ENCODE measurements at places on chromosomes 7 and 10.

GRCh38 chr10:1569208-1569607 is 168.1 kb downstream of the ADARB2 start:
- H3K4me1 ChIP-seq: no peaks in the 10 kb centered on the region
- H3K27me3 ChIP-seq: no peaks in the 10 kb centered on the region
- no peak overlapping the region for H3K27ac ChIP-seq
- no peak overlapping the region for H3K4me3 ChIP-seq

- peaks cover 24% of the 10 kb centered on the region for H3K4me1 ChIP-seq
- no peaks in the 10 kb centered on the region for H3K27me3 ChIP-seq
- H3K27ac ChIP-seq: no peak overlapping the region
- no peak for DNase-seq
- no peak overlapping the region for H3K4me3 ChIP-seq
- H3K36me3 ChIP-seq: no peaks in the 10 kb centered on the region
Observed at GRCh38 chr10:124921261-124921660, 20.7 kb upstream of the ZRANB1 start.

GRCh38 chr10:12635127-12635541 is 285.8 kb downstream of the CAMK1D start:
- H3K4me3 ChIP-seq: peak overlapping the region; percentile 45
- H3K27me3 ChIP-seq: no peaks in the 10 kb centered on the region
- peak; percentile 25 for DNase-seq
- H3K36me3 ChIP-seq: no peaks in the 10 kb centered on the region

DNA sequence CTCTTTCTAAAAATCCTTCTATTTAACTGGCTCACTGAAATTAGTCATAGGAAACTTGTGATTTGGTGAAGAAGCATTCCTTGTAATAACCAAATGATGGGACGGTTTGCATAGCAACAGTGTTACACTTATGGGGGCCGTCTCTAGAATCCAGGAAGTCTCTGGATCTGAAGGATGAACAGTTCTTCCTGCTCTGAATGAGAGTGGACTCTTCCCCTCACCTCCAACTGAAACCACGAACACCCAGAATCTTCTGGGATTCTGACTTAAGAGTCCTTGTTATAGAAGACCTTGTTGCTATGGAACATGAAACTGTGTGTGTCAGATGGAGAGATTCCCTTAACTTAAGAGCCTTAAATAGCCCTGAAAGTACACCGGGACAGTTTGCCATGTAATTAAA is 23.2 kb downstream of the NOLC1 start:
- no peak for DNase-seq
- H3K27ac ChIP-seq: no peak overlapping the region
- H3K27me3 ChIP-seq: peaks cover 8% of the 10 kb centered on the region
- H3K4me1 ChIP-seq: no peaks in the 10 kb centered on the region

DNA sequence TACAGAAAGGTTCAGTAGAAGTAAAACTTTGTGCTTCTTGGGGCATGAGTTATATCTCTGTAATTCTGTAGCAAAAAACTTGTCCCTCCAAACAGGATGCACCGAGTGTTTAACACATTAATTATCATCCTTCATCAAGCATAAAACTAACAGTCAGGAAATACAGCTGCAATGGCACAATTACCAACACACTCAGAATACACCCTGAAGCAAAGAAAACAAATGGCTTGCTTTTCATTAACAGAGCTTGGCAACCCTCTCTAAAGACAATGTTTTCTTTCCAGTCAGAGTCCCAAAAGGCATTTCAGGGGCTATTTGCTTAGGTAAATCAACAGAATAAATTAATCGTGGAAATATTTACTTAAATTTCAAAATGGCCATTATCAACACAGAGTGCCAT is 107.7 kb downstream of the ICA1 start:
- H3K36me3 ChIP-seq: peaks cover 22% of the 10 kb centered on the region
- H3K4me1 ChIP-seq: peaks cover 12% of the 10 kb centered on the region
- DNase-seq: no peak
- peaks cover 3% of the 10 kb centered on the region for H3K27me3 ChIP-seq
- H3K27ac ChIP-seq: no peak overlapping the region

- no peaks in the 10 kb centered on the region for H3K4me1 ChIP-seq
- no peaks in the 10 kb centered on the region for H3K27me3 ChIP-seq
- H3K36me3 ChIP-seq: no peaks in the 10 kb centered on the region
- no peak overlapping the region for H3K27ac ChIP-seq
- DNase-seq: no peak
Observed at GRCh38 chr10:116464257-116464656, 36.6 kb downstream of the PNLIPRP3 start.

DNA sequence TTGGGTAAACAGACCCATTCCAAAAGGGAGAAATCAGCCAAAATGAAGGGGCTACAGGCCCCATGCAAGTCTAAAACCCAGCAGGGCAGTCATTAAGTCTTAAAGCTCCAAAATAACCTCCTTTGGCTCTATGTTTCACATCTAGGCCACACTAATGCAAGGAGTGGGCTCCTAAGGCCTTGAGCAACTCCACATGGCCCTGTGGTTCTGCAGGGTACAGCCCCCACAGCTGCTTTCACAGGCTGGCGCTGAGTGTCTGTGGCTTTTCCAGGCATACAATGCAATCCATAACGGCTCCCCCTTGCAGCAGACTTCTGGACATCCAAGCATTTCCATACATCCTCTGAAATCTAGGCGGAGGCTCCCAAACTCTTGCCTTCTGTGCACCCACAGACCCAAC is 9.0 kb downstream of the TMEM243 start:
- no peak overlapping the region for H3K27ac ChIP-seq
- H3K4me3 ChIP-seq: no peak overlapping the region
- H3K4me1 ChIP-seq: peaks cover 47% of the 10 kb centered on the region
- DNase-seq: no peak
- peaks cover 63% of the 10 kb centered on the region for H3K36me3 ChIP-seq

DNA sequence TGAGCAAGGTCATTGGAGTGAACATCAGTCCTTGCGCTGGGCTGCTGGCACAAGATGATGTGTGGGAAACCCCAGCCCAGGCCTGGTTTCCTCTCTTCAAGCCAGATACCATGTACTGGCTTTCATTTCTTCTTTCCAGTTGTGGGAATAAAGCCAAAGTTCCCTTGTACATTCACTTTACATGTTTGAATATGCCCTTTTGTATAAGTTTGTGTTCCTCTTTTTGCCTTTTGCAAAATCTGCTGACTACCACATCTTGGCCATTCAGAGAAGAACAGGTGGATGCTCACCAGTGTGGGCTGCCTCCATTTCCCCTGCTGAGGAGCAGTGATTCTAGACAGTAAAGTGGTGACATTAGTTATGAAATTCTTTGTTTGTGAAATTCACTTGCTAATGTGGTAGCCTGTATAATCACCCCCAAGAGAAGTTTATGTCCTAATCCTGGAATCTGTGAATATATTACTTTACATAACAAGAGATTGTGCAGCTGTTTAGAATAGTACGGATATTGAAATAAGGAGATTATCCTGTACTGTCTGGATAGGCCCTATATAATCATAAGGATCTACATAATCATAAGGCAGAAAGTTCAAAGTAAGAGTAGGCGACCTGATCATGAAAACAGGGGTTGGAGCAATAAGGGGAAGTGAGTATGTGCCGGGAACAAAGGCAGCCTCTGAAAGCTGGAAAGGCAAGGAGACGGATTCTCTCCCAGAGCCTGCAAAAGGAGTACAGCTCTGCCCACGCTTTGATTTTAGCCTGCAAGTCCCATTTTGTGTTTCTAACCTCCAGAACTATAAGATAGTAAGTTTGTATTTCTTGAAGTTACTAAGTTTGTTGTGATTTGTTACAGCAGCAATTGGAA is 18.8 kb upstream of the AOAH start:
- H3K4me1 ChIP-seq: peaks cover 20% of the 10 kb centered on the region
- no peaks in the 10 kb centered on the region for H3K27me3 ChIP-seq
- no peak overlapping the region for H3K4me3 ChIP-seq

DNA sequence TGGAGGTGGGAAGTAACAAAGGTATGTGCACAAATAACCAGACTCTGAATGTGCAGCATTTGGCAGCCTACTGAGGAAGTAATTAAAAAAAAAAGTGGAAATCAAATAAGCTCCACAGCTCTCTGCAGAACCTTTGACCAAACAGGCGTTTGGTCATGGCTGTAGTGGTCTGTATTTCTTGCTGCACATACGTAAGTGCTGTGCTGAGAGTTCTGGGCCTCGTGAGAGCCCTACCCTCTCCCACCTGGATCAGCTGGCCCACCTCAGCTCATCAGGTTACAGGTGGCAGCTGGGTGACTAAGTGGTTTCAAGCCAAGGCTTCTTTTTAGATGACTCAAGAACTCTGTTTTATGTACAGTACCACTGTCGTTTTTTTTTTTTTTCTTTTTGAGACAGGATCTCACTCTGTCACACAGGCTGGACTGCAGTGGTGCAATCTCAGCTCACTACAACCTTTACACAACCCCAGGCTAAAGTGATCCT is 178.2 kb upstream of the KLF6 start:
- H3K27me3 ChIP-seq: no peaks in the 10 kb centered on the region
- H3K27ac ChIP-seq: no peak overlapping the region
- H3K36me3 ChIP-seq: peaks cover 15% of the 10 kb centered on the region
- no peak overlapping the region for H3K4me3 ChIP-seq

GRCh38 chr7:120857588-120858573 is at the start of gene TSPAN12:
TSS of gene TSPAN12 (minus strand) at chr7:120858144. CDS start at chr7:120856763, 1,381 bp downstream.
- peak; percentile 40 for DNase-seq
- peaks cover 10% of the 10 kb centered on the region for H3K4me1 ChIP-seq
- peaks cover 64% of the 10 kb centered on the region for H3K27me3 ChIP-seq

DNA sequence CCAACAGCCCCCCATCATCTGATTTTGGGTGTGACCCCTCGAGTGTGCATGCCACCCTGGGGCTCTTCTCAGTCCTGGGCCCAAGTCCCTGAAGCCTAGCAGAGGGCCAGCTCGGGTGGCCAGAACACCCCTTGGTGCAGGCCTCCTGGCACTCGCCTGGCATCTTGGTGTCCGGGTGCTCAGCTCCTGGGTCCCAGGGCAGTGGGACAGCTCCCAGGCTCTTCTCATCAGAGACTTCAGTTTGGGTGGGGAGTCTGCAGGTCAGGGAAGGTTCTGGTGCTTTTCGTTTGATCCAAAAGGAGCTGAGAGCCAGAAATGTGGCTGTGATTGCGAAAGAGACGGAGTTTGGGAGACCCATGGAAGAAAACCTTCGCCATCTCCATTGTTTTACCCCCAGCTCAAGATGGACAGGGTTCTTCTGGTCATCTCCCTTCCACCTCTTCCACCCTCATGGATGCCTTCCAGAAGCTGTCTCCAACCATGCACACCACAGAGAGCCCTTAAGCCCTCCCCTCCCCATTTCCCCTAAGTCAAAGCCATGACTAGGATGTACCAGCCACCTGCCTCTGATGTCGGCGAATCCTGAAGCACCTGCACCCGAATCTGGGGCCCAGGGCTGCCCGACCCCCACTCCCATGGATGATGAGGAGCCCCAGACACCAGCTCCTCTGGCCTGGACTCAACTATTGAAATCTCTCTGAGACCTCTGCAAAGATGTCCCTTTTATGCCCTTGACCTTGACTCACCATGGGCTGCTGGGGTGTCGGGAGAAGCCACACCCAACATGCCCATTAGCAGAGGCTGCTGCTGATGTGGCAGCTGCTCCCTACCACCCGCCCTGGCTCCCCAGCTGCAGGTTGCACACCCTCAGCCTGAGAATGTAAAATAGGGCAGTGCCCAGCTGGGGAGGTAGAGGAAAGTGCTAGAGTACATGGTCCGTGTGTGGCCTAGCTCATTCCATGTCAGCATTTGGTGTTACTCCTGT is 55.3 kb downstream of the ADCYAP1R1 start:
- DNase-seq: no peak
- H3K27ac ChIP-seq: no peak overlapping the region
- no peaks in the 10 kb centered on the region for H3K4me1 ChIP-seq

DNA sequence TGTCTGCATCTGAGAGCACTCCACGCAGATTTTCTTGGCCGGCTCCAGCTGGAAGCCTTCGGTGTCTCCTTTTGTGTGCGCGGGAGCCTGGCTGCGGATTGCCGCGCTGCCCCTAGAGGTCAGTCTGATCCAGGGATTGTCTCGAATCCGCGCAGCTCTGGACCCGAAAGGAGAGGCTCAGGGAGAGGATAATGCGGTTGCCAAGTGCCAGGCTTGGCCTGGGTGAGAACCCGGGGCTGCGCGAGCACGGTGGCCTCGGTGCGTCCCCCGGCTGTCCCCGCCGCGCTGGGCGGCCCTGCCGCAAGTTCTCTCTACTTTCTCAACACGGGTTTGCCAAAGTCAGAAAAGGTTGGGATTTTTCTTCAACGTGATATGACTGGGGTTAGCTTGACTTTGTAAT is 140.9 kb downstream of the ADCYAP1R1 start:
- DNase-seq: no peak
- no peaks in the 10 kb centered on the region for H3K36me3 ChIP-seq
- no peak overlapping the region for H3K27ac ChIP-seq
- H3K4me1 ChIP-seq: no peaks in the 10 kb centered on the region
- H3K4me3 ChIP-seq: no peak overlapping the region

- no peak for DNase-seq
- no peaks in the 10 kb centered on the region for H3K4me1 ChIP-seq
- no peaks in the 10 kb centered on the region for H3K27me3 ChIP-seq
- H3K27ac ChIP-seq: no peak overlapping the region
- H3K36me3 ChIP-seq: peaks cover 30% of the 10 kb centered on the region
Observed at GRCh38 chr7:116920359-116920758, 32.9 kb upstream of the ST7 start.

DNA sequence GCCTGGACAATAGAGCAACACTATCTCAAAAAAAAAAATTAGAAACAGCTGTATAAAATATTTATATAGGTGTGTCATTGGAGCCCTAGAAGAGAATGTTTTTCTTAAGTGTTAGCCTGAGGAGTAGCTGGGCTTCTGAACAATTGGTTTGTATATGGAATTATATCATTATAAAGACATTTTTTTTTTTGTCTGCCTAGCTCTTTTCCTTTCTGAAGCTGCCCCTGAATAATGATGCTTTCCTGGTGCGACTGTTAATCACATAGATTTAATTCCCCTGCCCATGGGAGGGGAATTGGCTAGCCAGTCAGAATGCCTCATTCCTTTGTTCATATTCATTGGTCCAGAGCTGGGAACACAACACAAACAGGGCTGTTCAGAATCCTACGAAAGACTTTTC is 13.9 kb upstream of the ABCC2 start:
- no peak overlapping the region for H3K4me3 ChIP-seq
- peaks cover 3% of the 10 kb centered on the region for H3K4me1 ChIP-seq
- peaks cover 9% of the 10 kb centered on the region for H3K36me3 ChIP-seq
- H3K27me3 ChIP-seq: no peaks in the 10 kb centered on the region
- DNase-seq: no peak
- H3K27ac ChIP-seq: no peak overlapping the region

DNA sequence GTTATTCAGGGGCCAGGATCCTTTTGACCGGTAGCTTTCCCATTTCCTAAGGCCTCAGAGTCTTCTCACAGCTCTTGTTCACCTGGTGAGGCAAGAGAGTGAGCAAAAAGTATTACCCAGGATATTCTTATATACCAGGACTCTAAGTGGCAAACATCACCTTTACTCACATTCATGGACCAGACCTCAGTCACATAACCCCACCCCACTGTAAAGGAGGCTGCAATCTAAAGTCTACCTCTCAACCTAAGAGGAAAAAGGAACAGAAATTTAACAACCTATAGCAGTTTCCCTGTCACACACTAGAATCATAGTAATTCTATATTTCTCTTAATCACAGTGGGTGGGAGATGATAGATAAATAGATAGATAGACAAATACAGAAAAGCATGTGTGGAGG is 176.0 kb upstream of the PTPRZ1 start:
- H3K36me3 ChIP-seq: no peaks in the 10 kb centered on the region
- no peak overlapping the region for H3K27ac ChIP-seq

All from activated T-helper 2 cell treated with anti-CD3 and anti-CD28 coated beads, Interferon-gamma antibody, Interleukin-2, Interleukin-4, amounts not matched to agents 10 μg/mL and 5 μg/mL and 100 μg/mL, durations not matched to agents 14 hours and 24 hours and 36 hours (primary cell).